Airway epithelial cell (primary cell): ENCODE measurements at places on chromosomes 5 and 9. TPM values are rescaled to one million over a fixed set of nuclear protein-coding genes. Genes with fewer than 3 reads are reported as not detected.

SLC6A7 gene
- not detected in 2 replicates for total RNA-seq

OLFM1 gene
- total RNA-seq: not detected in 2 replicates

PNPLA7 gene
- 0.09 and 0.28 TPM in 2 replicates for total RNA-seq

FLT4 gene
- not detected in 2 replicates for total RNA-seq

HBEGF gene
- total RNA-seq: 16.0 and 18.1 TPM in 2 replicates

TRMO gene
- total RNA-seq: 7.3 and 12.8 TPM in 2 replicates

SLC45A2 gene
- total RNA-seq: not detected in 2 replicates

GHR gene
- total RNA-seq: 0.42 TPM in 2 replicates

SPATA31A3 gene
- not detected in 2 replicates for total RNA-seq

GPR21 gene
- 0.28 and 0.42 TPM in 2 replicates for total RNA-seq

ATP6V0E1 gene
- 101 and 118 TPM in 2 replicates for total RNA-seq

PRUNE2 gene
- total RNA-seq: 0.07 TPM in 1 of 2 replicates, not detected in the other

FRMD3 gene
- total RNA-seq: 0.33 and 0.56 TPM in 2 replicates

PCDHB9 gene
- total RNA-seq: 0.07 TPM in 1 of 2 replicates, not detected in the other

GM2A gene
- 125 and 156 TPM in 2 replicates for total RNA-seq

GDNF gene
- total RNA-seq: not detected in 2 replicates

ANKRD31 gene
- 0.09 and 0.21 TPM in 2 replicates for total RNA-seq

FAXDC2 gene
- 4.6 and 5.8 TPM in 2 replicates for total RNA-seq

ASS1 gene
- 16.6 and 18.0 TPM in 2 replicates for total RNA-seq

GRIN1 gene
- 0.14 and 0.42 TPM in 2 replicates for total RNA-seq

NUTM2G gene
- total RNA-seq: not detected in 2 replicates

CDKN2B-AS1 gene
- 0.56 and 0.65 TPM in 2 replicates for total RNA-seq
